SJCRH30 (cell line): ENCODE measurements at places on chromosomes 3 and 15. TPM values are rescaled to one million over a fixed set of nuclear protein-coding genes. Genes with fewer than 3 reads are reported as not detected.

DNA sequence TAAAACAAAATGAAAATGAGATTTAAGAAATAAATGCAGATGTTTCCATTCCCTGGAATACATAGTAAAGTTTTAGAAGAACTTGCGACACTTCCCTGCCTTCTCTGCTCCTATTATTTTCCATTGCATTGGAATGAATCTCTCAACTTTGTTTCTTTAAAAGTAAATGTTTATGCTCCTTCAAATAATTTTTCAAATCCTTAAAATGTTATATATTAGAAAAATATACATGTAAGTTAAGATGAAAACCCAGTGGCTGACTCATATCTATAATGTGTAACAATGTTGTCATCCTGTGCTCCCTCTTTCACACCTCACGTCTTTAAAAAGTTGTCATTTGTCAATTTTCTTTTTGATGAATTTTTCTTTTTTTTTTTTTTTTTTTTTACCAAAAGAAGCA, 3.6 kb downstream of the RBMS3 start:
- H3K27ac ChIP-seq = no peak overlapping the region; the same call in 1 of the 2 replicates
- no peaks in the 10 kb centered on the region for H3K27me3 ChIP-seq
- no peak for DNase-seq
- peaks cover 13% of the 10 kb centered on the region; the same call in 1 of the 2 replicates for H3K4me1 ChIP-seq
- H3K36me3 ChIP-seq = no peaks in the 10 kb centered on the region
- no peak overlapping the region for H3K4me3 ChIP-seq

DNA sequence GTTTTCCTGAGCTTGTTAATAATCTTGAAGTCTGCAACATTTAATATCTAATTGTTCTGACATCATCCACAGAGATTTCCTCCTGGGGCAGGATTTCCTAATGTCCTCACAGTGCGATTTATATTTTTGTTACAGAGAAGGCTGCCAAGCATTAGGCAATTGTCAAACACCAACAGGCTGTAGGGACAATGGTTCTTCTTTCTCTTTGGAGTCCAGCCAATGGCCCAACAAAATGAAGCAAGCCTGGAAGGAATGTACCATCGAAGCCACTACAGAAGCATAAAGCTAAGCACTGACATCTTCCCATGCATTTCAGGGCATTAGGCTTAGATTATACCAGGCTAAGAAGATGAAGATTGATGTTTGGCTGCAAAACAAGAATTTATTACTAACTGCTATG, 173.0 kb upstream of the FRMD4B start:
- no peaks in the 10 kb centered on the region for H3K36me3 ChIP-seq
- H3K4me3 ChIP-seq = no peak overlapping the region
- H3K27ac ChIP-seq = no peak overlapping the region
- no peak for DNase-seq
- H3K4me1 ChIP-seq = no peaks in the 10 kb centered on the region

KNG1 gene
- total RNA-seq = not detected in 2 replicates

- H3K27me3 ChIP-seq = no peaks in the 10 kb centered on the region
- peaks cover 18% of the 10 kb centered on the region for H3K36me3 ChIP-seq
- H3K27ac ChIP-seq = no peak overlapping the region
- DNase-seq = no peak
- no peaks in the 10 kb centered on the region for H3K4me1 ChIP-seq
- no peak overlapping the region for H3K4me3 ChIP-seq
These were observed 32.9 kb upstream of the SLC22A13 start for GRCh38 chr3:38232701-38233100.

C3orf85 gene
- total RNA-seq = not detected in 2 replicates

DNA sequence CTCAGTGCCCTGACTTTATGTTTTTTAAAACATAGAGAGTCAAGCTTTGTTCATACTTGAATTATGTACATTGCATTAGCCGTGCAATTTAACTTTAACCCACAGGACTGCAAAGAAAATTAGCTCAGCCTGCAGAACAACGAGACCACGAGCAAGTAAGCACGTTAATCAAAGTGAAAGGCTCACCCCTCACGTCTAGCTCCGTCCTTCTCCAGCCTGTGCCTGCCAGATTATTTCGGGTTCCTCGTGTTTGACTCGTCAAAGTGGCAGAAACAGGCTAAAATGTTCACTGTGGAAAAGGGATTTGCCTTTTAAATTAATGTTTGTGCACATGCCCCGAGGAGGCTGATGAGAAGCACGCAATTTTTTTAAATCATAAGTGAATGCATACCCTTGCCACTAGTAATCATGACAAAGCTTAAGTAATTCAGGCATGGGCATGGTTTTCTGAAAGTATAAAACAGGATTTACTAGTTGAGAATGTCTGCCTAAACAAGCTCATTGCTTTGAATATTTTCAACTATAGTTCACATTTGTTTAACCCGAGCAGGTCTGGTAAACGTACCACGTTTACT, 15.3 kb downstream of the ZBTB38 start:
- peaks cover 40% of the 10 kb centered on the region for H3K36me3 ChIP-seq
- no peak overlapping the region for H3K4me3 ChIP-seq
- no peak for DNase-seq

ZKSCAN7 gene
- 6.2 and 6.6 TPM in 2 replicates for total RNA-seq

DNA sequence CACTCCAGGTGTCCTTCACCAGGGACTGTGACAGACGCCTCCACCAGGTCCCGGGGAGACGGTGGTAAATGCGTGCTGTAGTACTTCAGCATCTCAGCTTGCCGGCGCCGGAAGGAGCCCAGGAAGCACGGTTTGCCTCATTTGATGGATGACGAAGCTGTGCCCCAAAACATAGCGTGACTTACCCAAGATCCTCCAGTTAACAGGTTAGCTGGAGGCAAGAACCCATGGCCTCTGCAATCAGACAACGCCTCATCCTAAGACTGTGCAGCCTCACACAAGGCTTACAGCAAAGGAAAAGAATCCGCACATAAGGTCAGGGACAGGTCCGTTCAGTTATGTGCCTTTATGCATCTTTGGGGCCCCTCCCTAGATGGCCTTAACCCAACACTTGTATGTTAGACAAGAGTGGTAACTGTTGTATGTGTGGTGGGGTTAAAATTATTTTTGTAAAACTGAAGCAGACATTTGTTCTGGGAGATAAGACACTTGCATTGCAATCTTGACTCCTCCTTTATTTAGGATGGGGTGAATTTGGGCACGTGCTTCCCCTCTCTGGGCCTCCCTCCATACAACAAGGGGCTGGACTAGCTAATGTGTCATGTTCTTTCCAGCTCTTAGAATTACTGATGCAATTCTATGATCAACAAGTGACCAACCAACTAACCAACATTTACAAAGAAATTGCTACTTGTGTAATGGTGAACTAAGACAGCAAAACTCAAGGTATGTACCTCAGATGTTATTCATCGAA, 39.4 kb downstream of the VGLL4 start:
- no peaks in the 10 kb centered on the region for H3K27me3 ChIP-seq
- no peak overlapping the region for H3K27ac ChIP-seq
- H3K4me3 ChIP-seq = no peak overlapping the region
- peaks cover 60% of the 10 kb centered on the region for H3K4me1 ChIP-seq
- H3K36me3 ChIP-seq = peaks cover 4% of the 10 kb centered on the region; the same call in 1 of the 2 replicates
- no peak for DNase-seq

DNA sequence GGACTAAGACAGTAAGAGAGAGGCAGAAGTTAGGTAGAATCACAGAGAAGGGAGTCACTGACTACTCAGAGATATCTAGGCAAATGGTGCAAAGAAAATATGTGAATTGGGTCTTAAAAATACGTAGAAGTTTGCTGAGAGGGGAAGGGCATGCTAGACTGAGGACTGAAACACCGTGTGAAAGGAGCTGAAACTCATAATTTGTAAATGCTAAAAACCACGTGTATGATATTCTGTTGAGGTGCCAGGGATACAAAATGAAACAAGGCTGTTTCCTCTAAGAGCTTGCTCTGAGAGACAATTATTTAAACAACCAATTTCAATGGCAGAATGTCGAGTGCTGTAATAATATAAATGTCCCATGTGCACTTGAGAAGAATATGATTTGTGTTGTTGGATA, 47.2 kb downstream of the NCK1 start:
- H3K4me3 ChIP-seq = no peak overlapping the region
- no peaks in the 10 kb centered on the region; the same call in 1 of the 2 replicates for H3K36me3 ChIP-seq
- no peak overlapping the region for H3K27ac ChIP-seq
- no peaks in the 10 kb centered on the region for H3K27me3 ChIP-seq
- no peak for DNase-seq

DNA sequence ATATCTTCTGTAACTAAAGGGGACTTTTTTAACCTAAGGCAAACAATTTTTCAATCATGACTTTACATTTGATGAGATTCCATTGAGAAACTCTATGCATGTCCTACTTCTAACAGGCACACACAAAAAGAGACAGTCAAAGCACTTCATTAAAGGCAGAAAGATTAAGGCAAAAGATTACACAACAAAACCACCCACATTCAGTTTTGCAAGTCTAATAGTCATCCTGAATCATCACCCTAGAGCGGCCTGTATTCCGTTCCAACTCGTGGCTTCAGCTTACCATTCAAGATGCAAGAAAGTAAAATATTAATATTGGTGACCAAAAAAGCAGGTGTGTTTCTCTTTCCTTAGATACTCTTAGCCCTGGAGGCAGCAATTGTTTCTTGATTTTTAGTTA, 205.9 kb downstream of the P3H2 start:
- no peak for DNase-seq
- H3K27me3 ChIP-seq = no peaks in the 10 kb centered on the region
- H3K4me1 ChIP-seq = no peaks in the 10 kb centered on the region
- H3K4me3 ChIP-seq = no peak overlapping the region
- H3K36me3 ChIP-seq = no peaks in the 10 kb centered on the region

DNA sequence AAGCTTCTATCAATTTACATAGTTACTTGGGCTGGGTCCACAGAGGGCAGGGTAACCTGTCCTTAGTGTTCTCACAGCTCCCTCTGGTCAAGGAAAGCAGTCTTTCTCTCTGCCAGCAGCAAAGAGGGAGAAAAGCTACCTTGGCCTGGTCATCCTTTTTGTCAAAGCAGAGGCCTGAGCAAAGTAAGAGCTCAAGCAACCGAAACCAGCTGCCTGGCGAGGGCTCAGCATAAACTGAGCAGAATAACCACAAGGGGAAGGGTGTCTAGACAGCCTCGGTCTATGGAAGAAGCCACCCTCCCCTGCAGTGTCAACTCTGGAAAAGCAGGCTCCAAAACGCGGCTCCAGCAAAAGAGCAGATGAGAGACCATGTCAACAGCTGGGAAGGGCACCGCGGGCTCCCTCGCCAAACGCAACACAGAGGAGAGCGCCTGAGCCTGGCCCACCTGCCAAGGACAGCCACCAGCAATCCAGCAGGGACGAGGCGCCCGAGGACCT, 17.4 kb downstream of the LRIG1 start:
- H3K4me1 ChIP-seq = no peaks in the 10 kb centered on the region
- H3K4me3 ChIP-seq = no peak overlapping the region
- no peak overlapping the region for H3K27ac ChIP-seq
- H3K36me3 ChIP-seq = no peaks in the 10 kb centered on the region
- DNase-seq = no peak

DNA sequence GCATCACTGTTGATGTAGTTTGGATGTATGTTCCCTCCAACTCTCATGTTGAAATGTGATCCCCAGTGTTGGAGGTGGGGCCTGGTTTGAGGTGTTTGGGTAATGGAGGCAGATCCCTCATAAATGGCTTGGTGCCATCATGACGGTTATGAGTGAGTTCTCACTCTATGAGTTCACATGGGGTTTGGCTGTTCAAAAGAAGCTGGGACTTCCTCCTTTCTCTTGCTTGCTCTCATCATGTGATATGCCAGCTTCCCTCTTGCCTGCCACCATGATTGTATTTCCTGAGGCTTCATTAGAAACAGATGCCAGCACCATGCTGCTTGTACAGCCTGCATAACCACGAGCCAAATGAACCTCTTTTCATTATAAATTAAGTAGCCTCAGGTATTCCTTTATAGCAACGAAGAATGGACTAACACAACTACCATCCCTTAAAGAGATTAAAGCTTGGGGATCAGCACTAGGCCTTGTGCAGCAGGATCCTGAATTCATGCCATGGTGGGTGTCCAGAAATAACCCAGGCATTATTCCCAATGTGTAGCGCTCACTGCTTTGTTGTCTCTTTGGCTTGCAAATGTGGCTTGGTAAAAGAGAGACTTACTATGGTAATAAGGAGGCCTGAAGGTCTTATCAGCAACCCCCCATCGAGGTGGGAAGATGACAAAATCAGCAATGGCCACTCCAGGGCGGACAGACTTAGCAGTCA, 41.9 kb downstream of the NDUFB4 start:
- H3K4me3 ChIP-seq = no peak overlapping the region
- peak; percentile 10 for DNase-seq
- H3K36me3 ChIP-seq = no peaks in the 10 kb centered on the region
- H3K4me1 ChIP-seq = no peaks in the 10 kb centered on the region

DNA sequence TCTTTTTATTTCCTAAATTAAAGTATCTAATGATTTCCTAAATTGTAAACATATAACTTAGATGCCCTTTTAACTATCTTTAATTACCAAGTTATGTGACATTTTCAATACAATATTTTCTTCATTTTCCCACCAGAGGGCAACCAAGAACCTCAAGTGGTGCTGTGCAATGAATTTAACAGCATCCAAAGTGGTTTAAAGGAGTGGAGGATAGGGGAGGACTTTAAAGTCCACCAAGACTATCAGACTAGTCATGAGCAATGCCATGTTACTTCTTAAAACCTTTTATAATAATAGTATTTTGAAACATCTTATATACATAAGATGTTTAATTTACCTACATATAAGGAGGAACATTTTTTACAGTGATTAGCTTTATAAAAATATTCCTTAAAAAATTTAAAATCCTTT, 74.4 kb downstream of the DLG1 start:
- no peaks in the 10 kb centered on the region for H3K27me3 ChIP-seq
- peak; percentile 12 for DNase-seq
- H3K4me3 ChIP-seq = no peak overlapping the region
- no peaks in the 10 kb centered on the region for H3K36me3 ChIP-seq
- H3K4me1 ChIP-seq = no peaks in the 10 kb centered on the region

TCTA gene
- 12.8 and 13.1 TPM in 2 replicates for total RNA-seq
